Activated CD4-positive, CD25-positive, alpha-beta regulatory T cell treated with anti-CD3 and anti-CD28 coated beads, Interleukin-2, amount 50 U/mL, for 24 hours (primary cell): ENCODE measurements at places on chromosomes 5 and 9.

- no peak for ATAC-seq
These were observed 5.8 kb downstream of the SREK1 start for GRCh38 chr5:66149950-66150349.

DNA sequence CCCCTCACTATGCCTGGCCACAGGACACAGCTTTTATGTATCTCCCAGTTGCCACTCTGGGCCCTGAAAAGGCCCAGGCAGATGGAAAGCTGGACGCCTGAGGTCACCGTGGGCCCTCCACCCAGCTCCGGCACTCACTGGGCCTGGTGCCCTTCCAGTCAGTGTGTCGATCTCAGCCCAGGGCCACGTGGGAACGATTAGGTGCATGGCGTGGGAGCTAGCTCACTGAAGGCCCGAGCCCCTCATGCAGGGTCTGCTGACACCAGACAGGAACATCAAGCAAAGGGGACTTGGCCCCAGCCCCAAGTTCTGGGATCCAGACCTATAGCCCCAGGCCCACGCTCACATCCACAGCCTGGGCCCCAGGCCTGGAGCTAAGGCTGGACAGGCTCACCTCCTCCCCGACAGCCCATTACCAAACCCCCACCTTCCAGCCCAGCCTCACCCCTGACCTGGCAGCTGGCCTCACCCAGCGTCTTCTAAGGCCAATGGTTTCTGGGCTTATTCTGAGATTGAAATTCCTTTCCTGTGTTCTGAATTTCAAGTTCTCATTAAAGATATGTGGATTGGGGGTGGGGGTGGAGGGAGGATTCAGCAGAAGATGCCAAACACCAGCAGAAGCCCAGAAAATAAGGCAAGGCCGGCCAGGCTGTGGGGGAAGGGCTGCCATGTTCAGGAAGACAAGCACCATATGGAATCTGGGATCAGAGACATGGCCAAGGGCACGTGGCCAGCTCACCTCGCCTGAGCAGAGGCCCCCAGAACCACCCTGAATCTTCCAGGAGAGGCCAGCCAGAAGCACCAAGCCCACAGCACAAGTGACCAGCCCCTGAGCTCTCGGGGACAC, 74.5 kb downstream of the ADAMTS2 start:
- ATAC-seq, result no peak

- no peak for ATAC-seq
These were observed 104.2 kb upstream of the HCN1 start for GRCh38 chr5:45800331-45800730.

DNA sequence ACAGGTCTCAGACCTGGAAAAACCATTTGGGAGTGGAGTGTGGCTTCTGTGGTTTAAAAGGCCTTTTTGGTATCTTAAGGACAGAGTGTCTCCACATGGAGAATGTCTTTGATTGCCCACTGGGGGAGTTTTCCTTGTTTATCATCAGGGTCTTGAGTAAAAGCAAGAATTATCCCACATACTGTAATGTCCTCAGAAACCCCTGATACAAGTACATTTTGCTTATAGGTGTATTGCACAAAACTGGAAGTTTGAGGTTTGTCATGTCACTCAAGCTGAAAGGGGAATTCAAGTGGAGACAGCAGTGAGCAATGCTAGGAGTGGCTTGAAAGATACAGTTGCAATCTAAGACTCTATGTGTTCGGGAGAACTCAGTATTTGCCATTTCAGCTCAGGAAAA, 62.7 kb upstream of the GRAMD2B start:
- no peak for ATAC-seq

GRCh38 chr5:43315263-43315662, 2.1 kb upstream of the HMGCS1 start:
- peak; percentile 45 for ATAC-seq

- ATAC-seq, result no peak
These were observed 67.3 kb upstream of the ZFR start for GRCh38 chr5:32511776-32512374.

DNA sequence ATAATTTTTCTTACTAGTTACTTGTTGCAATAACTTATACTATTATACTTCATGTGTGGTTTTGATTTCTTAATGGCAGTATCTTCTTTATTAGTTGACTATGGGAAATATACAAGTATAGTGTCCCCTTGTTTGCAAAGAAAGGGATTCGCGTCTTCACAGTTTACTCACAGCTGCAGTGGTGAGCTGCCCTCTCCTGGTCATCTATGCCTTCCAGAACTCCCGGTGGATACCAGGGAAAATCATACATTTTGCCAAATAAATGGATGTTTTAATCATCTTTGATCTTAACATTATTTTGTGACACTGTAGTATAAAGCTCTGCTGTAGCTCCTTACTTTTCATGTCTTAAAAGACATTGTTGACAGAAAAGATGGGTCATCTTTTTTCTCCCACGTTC, 142.0 kb downstream of the ZCCHC7 start:
- ATAC-seq, result no peak

GRCh38 chr5:81234299-81234698, 1.2 kb downstream of the CKMT2 start:
- ATAC-seq, result no peak

DNA sequence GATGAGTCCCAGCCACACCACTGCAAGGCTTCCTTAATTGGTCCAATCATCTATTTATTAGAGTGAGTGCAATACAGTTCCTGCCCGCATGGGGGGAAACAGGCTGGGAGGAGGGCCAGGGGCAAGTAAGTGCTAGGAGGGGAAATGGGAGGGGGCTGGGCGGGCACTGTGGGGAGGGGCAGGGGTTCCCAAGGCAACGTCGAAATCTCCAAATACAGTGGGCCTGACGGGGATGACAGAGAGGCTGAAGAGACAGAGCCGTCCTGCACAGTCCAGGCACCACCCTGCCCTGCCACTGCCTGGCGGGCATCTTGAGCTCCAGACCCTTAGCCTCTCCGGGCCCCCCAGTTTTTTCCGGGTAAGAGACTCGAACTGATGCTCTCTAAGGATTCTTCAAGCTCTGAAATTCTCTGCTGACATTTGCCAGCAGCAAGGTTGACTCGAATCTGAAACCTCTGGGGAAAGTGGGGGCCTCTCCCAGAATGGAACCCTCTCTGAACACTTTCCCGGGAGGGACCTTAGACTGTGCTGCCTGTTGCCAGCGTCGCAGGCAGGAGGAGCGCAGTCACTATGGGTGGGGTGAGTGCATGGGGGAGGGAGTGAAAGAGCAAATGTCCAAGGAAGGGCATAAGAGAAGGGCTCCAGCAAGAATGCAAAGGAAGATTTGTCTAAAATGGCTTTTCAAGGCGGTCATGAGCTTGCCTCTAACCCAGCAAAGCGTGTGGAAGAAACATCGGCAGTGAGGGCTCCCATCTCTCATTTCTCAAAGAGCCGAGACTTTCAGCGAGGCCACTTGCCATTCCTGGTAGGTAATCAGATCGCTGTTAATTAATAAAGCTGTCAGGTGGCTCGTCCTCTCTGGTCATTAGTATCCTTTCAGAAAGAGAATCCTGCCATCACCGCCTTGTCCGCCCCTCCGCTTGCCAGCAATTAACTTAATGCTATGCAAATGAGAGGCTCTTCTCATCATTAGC, 99.0 kb downstream of the GTF3C4 start:
- ATAC-seq, result peak; percentile 64

DNA sequence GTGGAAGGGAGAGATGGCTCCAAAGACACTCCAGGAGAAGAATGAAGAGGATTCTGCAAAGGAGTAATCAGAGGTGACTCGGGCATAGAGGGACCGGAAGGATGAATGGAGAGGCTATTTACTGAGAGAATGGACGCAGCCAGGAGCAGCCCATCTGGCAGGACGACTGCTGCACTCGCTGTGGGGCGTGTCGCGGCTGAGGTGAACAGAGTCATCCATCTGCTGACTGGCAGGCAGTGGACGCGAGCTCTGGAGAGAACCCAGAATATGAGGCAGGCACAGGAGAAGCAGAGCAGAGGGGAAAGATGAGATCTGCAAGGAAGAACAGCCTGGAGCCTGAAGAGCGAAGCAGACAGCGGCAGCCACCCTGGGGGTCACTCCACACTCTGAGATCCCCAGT, 16.4 kb downstream of the FGF1 start:
- ATAC-seq, result no peak

DNA sequence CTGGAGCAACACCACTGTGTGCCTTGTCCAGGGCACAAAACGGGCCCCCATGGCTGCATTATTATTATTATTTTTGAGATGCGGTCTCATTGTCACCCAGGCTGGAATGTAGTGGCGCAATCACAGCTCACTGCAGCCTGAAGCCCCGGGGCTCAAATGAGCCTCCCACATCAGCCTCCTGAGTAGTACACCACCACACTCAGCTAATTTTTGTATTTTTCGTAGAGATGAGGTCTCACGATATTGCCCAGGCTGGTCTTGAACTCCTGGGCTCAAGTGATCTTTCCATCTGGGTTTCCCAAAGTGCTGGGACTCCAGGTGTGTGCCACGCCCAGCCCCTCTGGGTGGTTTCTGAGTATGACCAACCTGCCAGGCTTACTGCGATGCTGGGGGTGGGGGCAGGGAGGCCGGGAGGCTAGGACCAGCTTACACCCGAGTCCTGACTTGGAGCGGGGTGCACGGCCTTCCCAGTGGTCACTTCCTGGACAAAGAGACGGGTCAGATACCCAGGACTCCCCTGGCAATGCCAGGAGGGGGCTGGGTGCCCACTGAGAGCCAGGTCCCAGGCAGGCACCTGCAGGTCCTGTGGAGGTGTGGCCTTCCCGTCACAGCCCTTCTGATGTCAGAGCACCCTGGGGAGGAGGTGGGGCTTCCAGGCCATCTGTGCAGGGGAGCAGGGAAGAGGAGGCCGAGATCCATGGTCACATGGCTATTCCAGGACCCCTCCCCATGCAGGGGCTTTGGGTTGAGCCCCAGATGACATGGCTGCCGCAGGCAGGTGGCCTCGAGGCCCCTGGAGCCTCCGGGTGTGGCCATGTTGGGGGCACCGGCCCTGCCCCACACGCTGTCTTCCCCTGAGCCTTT, 8.3 kb upstream of the NRARP start:
- no peak for ATAC-seq

- ATAC-seq, result no peak
These were observed 235.3 kb downstream of the GABRB2 start for GRCh38 chr5:161311146-161311708.

DNA sequence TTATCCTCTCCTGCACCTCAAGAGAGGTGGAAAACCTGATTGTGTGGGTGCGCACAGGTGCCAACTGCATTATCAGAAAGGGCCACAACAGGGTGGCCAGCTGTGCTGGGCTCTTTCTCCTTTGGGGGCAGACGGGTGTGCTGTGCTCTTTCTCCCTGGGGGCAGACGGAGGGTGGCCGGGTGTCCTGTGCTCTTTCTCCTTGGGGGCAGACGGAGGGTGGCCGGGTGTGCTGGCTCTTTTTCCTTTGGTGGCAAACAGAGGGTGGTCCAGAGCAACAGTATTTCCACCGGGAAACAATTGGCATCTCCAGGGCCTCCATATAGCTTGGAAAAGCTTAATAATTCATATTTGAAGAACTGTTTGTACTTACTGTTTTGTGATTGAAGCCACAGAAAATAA, 6.8 kb downstream of the LMX1B start:
- no peak for ATAC-seq

DNA sequence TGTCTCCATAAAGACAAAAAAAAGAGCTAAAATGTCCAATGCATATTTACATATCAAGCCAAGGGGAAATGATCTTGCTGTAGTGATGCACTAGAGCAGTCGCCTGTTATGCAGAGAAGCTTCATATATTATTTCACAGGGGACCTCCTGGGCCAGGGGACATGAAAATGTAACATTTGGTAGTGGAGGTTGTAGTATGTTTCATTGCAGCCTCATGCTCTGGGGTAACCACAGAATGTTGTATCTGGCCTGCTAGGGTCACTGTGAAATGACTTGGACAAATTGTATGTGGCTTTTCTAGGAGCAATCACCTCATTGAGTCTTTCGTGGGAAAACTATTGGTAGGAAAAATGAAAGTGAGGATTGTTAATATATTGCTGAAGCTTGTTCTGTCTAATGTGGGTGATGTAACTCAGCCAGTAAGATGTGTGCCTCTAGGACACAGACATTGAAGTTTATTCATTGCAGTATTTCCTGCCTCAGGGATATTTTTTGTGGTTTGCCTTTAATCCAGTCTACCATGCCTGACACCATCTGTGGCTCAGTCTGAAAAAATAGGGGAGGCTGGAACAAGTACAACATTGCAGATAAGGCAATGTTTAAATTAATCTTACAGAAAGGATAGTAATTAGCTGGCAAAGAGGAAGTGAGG, 430.8 kb upstream of the TNC start:
- ATAC-seq, result no peak

- ATAC-seq, result no peak
These were observed 32.7 kb upstream of the DAPK1 start for GRCh38 chr9:87464992-87465378.

DNA sequence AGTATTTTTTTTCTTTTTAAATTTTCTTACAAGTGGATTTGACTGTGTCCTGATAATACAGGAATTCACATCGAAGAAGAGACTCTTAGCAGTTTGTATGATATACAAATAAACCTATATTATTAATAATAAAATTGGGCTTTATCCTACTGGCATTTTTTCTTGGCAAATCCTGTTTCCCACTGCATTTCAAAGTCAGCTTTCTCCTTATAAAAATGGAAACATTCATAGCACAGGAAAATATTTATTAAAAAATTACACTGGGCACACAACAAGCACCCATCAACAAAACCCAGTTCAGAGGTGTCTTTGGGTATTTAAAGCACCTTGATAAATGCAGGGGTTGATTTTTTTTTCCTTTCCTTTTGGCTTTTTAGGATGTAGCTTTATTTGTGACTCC, 200.9 kb downstream of the MEF2C start:
- no peak for ATAC-seq

DNA sequence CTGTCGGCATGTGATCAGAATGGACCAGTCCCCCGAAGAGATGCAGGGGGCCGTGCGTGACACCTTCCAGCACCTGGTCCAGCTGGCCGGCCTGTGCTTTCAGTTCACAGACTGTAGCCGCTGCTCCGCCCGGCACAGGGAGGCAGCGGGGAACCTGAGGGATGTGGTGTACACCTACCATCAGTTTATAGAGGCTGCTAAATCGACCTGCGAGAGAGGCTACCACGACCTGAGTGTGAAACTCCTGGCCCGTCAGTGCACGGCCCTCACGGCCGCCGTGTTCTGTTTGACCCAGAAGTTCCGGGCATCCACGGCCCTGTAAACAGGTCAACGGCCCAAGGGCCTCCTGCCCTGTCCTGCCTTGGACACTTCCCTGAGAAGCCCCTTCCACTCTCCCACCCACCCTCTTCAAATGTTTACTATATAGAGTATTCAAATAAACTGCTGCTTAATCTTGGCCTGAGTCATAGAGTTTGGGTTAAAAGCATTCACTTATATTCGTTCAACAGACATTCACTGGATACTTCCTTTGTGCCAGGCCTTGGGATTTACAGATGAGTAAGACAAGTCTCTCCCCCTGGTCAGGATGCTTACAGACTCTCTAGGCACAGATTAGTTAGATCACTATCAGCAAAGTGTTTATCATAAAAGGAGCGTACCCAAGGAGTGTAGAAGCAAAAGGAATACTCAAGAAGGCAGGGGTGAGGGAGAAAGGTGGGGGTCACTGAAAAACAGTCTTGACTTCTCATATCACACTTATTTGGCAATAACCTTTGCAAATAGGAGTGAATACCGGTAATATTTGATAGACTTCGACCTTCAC, 6.9 kb upstream of the TRMT10B start:
- ATAC-seq, result no peak
